ENCODE measurements at places on chromosomes 5 and 9.

DNA sequence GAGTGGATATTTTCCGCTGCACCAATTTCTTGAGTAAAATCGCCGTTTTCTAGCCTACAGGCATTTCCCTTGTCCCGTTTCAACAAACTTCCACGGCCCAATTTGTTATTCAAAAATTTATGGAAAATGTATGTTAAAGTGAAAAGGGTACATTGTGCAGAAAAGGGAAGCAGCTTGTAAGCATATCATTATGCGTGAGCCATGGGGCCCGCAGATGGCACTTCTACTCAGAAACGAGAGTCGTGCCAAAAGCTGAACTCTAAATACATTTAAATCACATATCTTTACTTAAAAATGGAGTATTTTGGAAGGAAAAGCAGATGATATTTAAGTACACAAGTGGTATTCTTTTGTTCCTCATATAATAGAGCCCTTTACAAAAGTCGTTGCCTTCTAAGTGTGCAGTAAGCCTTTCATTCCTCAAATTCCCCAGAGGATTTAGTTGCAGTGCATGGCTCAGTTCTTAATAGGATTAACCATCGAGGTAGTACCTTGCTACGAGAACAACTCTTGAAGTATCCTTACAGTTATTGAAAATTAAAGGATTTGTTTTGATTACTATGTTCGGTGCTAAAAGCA, 1227.2 kb upstream of the WWC1 start:
- DNase-seq = no peak

GRCh38 chr5:116626272-116626723, 51.7 kb upstream of the SEMA6A start:
- no peak for DNase-seq

DNA sequence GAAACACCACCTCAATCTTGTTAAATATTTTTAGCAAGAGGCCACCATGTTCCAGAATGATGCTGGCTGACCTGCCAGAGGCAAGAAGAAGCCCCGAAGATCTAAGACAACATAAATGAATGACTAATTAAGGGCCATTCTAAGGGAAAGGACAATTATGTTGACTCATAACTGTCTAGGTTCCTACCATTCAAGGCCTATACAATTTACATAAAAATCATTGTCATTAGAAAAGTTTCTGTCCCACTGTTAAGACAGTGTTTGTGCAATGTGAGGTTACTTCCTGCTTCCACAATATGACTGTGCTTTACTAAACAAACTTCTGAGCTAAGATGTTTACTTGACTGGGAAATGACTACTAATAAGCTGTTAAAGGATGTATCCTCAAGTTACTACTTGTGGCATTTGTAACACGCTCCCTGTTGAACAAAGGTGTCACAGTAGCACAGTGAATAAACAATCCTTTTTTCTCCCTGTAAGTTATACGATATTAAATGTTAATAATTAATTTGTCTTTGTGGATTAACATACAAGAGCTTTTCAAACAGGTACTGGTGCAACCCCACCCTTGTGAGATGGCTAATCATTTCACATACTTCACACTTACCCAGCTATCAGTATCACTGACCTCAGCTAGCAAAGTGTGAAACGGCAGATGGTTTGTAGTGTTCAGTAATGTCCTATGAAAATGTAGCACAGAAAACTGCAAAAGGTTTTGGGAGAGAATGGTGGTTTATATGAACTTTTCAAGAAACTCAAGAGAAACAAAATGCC, 195.8 kb downstream of the EFNA5 start:
- no peak for DNase-seq

DNA sequence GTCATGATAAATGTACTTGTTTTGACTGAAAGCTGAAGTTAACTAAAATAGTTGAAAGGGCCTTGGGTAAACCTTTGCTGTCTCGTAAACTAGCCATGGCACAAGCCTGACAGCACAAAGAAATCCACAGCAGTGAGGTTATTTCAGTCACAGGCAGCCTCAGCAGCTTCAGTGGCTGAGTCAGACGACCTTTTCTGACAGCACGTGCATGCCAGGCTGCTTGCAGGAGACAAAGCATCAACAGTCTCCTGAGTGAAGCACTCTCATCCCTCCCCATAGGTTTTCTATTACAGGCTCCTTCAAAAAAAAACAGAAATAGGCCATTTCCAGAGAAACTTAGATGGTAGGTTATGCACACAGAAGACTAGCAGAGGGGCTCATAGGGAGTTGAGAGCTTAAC, 34.6 kb downstream of the OXCT1 start:
- DNase-seq = no peak

GRCh38 chr9:131609099-131609830, 63.9 kb downstream of the PRRT1B start:
- no peak for DNase-seq

DNA sequence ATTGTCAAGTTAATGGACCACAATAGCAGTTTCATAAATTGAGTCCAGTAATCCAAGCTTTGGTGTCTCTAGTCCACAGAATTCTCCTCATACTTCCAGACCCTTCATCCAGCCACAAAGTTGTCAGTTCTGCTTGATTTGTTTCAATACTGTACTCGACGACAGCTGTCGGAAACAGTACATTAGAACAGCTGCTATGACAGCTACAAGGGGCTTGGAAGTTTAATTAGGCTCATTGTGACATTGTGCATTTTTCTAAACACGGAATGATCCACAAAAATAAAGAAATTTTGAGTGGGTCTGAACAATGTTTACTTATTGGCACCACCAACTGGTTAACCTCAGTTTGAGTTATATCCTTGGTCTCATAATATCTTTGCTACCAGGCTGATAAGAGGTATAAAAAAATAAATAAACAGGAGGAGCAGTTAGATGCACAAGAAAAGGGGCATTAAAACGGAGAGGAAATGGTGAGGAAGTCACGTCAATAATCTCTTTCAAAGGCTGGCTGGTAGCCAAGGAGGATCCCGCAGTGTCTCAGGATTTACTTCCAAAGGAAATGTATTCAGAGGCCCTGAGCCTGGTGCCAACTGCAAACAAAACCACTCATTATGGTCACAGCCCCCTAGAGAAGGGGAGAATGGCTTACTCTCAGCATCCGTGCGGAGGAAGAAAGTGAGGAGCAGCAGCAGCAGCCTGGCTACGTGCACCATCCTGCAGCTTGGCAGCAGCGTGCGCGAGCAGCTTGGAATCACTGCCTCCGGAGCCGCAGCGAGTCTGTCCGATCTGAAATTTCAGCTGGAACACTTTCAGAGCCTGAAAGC, 933.8 kb upstream of the DMAC1 start:
- DNase-seq = no peak

GRCh38 chr9:121304707-121305106, 36.7 kb downstream of the GSN start:
- no peak for DNase-seq

DNA sequence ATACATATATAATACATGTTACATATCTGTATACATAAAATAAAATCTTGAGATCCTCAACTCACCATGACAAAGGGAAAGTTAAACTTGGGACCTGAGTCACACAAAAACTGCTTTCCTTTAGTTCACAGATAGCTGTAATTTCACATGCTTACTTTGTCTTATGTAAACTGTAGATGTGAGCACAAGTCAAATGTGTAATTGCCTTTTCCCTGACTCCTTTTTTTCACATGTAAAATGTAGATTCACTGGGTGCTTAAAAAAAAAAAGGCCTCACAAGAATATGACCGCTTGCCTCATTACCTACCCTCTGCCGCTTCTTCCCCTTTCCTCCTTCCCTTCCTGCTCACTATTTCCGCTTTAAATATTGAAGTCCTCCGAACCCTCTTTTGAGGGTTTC, 21.9 kb upstream of the FAM169A start:
- no peak for DNase-seq

DNA sequence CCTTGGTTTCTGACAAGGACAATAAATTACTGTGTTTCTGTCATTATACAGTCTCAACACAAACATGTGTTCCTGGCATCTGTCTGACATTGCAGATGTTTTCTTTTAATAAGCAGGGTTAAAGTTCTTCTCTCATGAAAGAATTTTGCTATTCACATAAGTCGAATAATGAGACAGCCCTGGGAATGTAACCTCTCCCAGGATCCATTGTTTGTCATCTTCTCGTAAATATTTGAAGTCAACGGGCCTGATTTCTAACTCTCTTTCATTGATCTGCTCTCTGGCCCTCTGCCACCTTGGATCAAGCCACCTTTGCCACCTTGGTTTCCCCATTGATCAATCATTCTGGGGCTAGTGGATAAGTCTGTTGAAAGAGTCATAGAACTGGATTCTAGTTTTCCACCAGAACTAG, 12.9 kb upstream of the CAST start:
- no peak for DNase-seq

DNA sequence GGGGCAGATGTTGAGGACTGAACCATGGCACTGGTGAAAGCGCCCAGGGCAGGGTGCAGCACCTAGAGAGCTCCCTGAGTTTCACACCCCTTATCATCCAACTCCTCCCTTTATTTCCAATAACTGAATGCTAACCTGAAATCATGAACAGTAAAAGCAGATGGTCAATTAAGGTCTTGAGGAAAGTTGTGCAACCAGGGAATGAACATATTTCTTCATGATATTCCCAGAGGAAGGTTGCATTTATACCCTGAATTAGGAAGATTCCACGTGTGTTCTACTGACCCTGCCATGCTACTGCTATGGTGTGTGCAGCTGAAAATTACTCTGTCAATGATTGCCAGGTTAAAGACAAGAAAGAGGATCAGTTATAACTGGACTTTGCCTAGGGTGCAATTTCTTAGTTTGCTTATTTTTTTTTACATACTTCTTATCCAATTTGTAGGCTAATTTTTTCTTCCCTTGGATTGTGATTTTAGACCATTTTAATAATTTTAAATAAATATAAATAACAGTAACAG, 319.8 kb downstream of the SEMA5A start:
- no peak for DNase-seq

DNA sequence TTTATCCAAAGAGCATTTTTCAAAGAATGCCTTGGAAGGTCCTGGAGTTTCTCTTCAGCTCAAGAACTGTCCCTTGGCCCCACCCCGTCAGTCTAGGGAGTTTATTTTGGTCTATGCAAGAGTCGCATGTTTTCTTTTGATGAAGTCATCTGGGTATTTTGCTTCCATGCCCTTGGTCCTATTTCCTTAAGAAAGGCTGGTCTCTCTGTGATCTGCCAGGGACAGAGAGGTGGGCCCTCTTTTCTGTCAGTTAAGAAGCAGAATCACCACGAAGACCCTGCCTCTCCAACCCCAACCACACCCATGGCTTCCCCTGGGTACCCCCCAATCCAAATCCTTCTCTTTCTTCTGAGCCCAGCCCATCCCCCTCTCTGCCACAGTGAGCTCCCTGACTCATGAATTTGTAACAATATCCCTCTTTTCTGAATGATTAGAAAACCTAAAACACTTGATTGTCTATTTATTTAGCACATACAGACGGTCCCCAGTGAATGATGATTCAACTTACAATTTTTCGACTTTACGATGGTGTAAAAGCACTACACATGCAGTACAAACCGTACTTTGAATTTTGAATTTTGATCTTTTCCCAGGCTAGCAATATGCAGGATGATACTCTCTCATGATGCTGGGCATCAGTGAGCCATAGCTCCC, 163.5 kb upstream of the ADRA1B start:
- no peak for DNase-seq

DNA sequence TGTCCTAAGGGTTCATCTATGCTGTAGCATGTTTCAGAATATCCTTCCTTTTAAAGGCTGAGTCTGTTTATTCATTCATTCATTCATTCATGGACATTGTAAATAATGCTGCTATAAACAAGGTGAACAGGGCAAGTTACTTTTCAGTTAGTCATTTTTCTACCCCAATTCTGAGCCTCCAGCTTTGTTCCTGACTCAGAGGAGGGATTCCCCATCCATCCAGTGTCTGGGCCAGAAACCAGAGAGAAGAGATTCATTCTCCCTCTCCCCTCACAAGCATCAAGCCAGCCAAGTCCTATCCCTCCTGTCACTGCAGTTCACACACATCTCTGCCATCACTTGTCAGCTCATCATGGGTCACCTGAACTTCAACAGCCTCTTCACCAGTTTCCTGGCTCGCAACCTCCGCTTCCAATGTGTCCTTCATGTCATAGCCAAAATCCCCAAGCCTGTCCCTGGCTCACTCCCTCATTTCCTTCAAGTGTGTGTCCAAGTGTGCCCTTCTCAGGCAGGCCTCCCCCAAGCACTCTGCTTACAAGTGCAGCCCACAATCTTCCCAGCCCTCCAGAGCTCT, 203.0 kb downstream of the TTLL11 start:
- no peak for DNase-seq

DNA sequence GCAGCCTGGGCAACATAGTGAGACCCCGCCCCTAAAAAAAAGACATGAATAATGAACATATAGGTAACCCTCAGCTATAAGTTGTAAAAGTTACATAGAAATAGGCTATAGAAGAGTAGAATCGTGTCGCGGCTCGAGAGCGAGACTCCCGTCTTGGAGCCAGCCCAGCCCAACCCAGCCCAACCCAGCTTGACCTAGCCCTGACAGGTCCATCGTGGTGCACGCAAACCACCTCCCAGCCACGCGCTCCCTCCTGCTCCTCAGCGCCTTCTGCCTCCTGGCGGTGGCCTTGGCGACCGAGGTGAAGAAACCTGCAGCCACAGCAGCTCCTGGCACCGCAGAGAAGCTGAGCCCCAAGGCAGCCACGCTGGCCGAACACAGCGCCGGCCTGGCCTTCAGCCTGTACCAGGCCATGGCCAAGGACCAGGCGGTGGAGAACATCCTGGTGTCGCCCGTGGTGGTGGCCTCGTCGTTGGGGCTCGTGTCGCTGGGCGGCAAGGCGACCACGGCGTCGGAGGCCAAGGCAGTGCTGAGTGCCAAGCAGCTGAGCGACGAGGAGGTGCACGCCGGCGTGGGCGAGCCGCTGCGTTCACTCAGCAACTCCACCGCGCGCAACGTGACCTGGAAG, 10.8 kb downstream of the KIF24 start:
- no peak for DNase-seq

- no peak for DNase-seq
Observed at GRCh38 chr5:71573591-71573990, 13.5 kb upstream of the MCCC2 start.

DNA sequence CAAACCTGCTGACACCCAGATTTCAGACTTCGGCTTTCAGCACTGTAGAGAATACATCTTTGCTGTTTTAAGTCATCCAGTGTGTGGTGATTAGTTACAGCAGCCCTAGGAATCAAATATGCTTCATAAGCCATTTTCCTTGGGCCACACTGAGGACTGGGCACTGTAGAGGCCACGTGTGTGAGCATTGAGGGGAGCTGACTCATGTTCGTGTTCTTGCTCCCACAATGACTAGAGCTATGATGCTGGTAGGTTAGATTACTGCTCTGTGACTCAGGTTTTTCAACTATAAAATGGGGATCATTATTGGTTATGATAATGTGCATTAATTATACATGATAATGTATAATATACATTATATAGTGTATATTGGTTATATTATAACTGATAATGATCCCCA, 96.5 kb upstream of the PALM2AKAP2 start:
- no peak for DNase-seq
